ENCODE measurements at places on chromosomes 3 and 15. TPM values are rescaled to one million over a fixed set of nuclear protein-coding genes. Genes with fewer than 3 reads are reported as not detected.

GJD2 gene
- total RNA-seq: not detected

GOLGA6L4 gene
- total RNA-seq: 10.9 TPM

SEC62 gene
- total RNA-seq: 104 TPM

NPAP1 gene
- 0.51 TPM for total RNA-seq

- no peak for DNase-seq
- H3K4me1 ChIP-seq: peaks cover 39% of the 10 kb centered on the region
- H3K27me3 ChIP-seq: no peaks in the 10 kb centered on the region
These were observed 147.7 kb upstream of the BHLHE40 start for GRCh38 chr3:4831580-4831950.

DNA sequence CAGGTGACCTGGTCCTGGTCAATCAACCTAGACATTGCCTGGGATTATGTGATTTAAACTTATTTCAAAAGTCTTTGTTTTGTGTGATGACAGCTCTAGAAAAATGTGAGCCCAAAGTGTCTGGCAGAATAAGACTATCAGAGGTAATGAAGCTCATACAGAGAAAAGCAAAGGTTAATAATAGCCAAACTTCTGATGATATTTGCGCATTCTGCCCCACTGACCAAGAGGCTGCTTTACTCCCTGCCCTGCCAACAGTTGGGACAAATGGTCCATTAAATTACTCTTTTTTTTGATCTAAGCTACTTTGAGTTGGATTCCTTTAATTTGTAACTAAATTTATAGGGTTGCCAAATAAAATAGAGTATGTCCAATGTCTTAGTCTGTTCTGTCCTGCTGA lies 911.2 kb downstream of the MCTP2 start:
- H3K27ac ChIP-seq: no peak overlapping the region
- no peaks in the 10 kb centered on the region for H3K27me3 ChIP-seq
- no peak for DNase-seq
- no peak overlapping the region for H3K4me3 ChIP-seq
- peaks cover 21% of the 10 kb centered on the region for H3K4me1 ChIP-seq

DNA sequence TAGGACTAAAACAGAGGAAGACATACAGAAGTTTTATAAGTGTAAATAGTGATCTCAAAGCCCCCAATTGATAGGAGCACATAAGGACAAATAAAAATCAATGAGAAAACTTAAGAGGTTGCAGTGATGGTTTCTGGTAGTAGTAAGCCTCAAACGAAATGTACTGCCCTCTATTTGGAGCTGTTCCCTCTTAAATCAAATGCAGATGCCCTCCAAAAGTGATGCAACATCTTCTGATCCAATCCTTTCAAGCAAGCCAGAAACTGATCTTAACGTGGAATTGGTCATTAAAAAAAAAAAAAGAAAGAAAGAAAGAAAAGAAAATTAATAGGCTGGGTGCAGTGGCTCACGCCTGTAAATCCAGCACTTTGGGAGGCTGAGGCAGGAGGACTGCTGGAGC lies 259.3 kb downstream of the ZBTB20 start:
- no peak overlapping the region for H3K4me3 ChIP-seq
- DNase-seq: no peak
- no peaks in the 10 kb centered on the region for H3K27me3 ChIP-seq
- H3K4me1 ChIP-seq: no peaks in the 10 kb centered on the region

GRCh38 chr15:78065284-78065872 lies 12.1 kb downstream of the TBC1D2B start:
- H3K27ac ChIP-seq: peak overlapping the region; percentile 90
- DNase-seq: no peak
- no peaks in the 10 kb centered on the region for H3K27me3 ChIP-seq
- no peak overlapping the region for H3K4me3 ChIP-seq
- no peaks in the 10 kb centered on the region for H3K36me3 ChIP-seq

All from mesothelial cell of epicardium (in vitro differentiated cells).